Right forelimb (tissue), 1 donor: ENCODE measurements at places on chromosomes 2 and 18.
A peak's percentile ranks its signal among the peaks of the same experiment; 100 is the strongest.

- no peak for DNase-seq
These were observed 1.4 kb downstream of the GPATCH11 start for GRCh38 chr2:37085731-37086147.

GRCh38 chr2:157596992-157597681 is 31.5 kb downstream of the ACVR1C start:
- peak; percentile 43 for DNase-seq

DNA sequence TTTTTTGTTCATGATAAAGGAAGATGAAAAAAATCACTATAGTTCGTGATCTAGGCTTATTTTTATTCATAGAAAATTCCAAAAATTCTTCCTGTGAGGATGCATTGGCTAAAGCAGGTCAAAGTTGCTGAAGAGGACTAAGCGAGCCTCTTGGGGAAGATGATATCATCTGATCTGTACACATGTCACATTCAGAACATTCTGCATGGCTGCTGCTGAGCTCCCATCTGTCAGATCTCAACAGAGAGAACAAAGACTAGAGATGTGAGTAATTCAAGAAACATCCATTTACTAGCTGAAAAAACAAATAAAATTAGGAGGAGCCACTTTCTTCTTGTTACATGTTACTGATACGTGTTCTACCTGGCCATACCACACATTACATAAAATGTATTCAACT is 518.6 kb upstream of the FSIP2 start:
- DNase-seq: no peak

- DNase-seq: no peak
These were observed 256.9 kb downstream of the DCC start for GRCh38 chr18:52596748-52597435.

- no peak for DNase-seq
These were observed 621.2 kb downstream of the DCDC2C start for GRCh38 chr2:4324531-4324930.

DNA sequence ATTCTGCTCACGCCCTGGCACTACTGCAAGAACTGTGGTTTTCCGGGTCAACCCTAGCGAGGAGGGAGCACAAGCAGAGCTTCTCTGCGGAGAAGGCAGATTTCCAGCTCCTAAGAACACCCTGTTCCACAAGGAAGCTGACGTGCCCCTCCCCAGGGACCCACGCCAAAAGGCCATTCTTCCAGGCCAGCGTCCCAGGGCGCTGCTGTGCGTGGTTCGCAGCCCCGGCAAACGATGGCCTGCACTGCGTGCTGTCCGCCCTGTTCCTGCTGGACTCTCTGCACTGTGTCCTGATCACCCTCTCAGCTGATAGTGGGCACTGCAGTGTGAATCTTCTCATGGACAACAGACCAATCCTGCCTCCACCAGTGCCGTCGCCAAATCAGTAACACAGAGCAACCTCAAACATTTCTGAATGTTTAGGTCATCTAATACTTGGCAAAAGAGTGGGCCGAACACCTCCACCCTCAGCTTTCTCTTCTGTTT is 49.1 kb downstream of the ADI1 start:
- DNase-seq: no peak

GRCh38 chr2:178473931-178474330 is 4.5 kb downstream of the FKBP7 start:
- no peak for DNase-seq

DNA sequence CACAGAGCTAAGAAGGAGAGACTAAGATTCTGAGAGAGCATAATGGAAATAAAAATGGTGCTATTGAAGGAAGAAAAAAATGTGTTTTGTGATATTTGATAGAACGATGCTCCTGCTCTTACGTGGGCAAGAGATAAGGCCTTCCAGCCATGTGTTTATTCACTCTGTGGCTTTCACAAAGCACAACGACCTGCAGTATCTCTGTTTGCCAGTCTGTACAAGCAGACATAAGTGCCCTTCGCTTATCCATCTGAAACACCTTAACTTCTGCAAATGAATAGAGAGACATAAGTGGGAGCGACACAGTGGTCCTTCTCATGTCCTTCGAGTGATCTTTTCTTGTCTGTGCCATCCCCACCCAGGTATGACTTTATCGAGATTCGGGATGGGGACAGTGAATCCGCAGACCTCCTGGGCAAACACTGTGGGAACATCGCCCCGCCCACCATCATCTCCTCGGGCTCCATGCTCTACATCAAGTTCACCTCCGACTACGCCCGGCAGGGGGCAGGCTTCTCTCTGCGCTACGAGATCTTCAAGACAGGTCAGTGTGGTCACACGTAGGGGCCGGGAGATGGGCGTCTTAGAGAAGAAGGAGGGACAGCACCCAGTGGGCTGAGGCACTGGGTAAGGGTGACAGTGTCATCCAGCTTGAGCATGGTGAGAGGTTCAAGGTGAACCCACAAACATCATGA is 33.7 kb downstream of the NRP2 start:
- no peak for DNase-seq

DNA sequence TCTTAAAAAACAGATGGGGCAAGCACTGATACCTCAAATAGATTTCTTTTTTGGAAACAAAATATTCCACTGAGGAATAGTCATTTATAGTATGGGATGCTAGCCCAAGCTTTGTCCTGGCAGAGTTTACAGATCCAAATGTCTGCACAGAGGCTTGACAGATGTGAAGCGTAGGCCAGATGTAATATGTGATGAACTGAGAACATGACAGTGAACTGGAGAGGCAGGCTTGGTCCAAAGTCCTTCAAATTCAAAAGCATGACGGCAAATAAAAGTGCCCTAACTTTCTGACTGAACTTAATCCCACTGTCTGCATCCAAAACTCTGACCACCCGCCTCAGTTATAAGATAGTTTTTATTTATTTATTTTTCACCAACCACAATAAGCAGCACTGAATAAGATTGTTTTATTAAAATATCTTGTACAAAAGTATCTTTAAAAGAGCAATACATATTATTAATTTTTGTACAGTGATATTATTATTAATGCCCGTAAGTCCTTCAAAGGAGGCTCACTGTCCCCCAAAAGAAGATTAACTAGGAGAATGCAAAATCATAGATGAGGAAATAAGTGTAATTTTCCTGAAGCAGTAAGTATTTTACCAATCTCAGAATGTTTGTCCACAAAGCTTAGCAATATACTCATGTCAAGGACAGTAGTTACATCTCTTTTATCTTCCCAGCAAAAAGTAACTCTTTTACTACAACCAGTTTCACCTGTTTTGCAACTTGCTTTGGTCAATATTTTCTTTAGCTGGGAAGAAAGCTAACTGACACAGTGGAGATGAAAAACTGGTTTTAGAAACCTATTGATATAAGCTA is 10.7 kb upstream of the SPOPL start:
- DNase-seq: no peak

GRCh38 chr18:59704146-59704545 is 6.9 kb upstream of the CCBE1 start:
- no peak for DNase-seq

DNA sequence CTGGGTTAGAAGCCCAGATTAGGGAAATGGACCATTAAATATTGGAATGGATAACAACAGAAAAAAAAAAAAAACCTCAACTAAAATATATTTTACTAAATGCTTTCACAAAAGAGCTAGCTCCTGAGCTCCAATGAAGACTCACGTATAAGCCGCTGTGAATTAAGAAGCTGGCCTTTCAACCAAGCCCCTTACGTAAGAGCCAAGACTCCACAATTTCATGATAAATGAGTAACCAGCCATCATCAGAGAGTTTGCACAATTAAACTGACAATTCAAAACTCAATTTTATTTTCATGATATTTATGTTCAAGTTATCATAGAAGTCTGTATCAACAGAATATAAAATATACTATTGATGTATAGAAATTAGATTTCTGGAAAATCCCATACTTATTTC is 70.7 kb upstream of the HNRNPA3 start:
- DNase-seq: no peak

DNA sequence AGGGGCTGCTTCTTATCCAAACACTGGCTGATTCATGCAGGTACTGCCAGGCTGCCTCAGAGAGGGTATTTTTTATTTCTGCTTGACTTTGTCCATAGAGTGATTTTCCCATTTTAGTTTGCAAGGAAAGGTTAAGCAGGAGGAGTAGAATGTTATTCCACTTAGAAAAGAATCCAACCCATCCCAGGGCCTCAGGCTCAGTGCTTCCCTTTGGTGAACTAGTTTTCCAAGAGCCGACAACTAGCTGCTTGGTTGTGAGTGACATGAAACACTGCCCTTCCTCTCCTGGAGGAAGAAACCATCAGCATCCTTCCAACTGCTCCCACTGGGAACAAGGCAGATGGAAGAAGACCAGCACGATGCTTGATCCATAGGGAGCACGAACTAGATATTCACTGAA is 58.5 kb downstream of the BCL2 start:
- DNase-seq: no peak
